LHCN-M2 (cell line): ENCODE measurements at places on chromosomes 2 and 18. TPM values are rescaled to one million over a fixed set of nuclear protein-coding genes. Genes with fewer than 3 reads are reported as not detected.

DNA sequence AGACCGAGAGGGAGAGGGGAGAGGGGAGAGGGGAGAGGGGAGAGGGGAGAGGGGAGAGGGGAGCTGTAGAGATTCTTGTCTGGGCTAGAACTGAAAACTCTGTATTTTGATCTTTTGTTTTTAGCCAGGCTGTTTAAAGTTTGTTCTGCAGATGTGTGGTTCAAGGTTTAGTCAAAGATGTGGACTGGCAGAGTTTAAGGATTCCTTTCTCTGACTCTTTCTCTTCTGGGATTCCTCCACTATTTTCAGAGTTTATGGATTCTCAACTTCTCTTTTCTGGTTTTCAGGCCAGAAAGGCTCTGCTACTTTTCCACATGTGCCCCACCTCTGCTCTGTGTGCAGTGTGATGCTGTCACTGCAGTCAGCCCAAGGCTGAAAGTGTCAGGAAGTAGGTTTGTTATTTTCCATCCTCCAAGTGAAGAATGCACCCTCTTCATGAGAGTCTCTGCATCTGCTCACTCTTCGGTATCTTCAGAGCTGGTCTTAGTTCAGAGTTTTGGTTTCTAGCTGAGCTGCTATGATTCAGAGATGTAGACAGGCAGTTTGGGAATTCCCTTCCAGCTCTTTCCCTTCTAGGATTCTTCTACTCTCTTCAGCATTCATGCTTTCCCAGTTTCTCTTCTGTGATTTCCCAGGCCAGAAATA is 130.9 kb upstream of the SMAD7 start:
- no peak for DNase-seq

DNA sequence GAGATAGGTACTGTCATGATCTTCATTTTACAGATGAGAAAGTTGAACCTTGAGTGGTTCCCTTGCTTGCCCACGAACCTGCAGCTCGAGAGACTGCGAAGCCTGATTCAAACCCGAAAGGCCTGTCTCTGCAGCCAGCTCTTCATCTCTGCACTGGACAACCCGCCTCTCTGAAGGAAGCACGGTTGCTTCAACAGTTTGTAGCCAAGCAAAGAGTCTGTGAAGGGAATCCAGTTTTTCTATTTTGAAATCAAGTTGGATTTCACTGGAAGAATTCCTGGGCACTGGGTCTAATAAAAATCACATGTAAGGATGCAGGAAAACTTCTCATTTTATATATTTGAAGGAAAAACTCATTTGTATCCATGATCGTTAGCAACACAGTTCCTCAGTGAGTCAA is 21.3 kb upstream of the ICOS start:
- DNase-seq, result no peak

GRCh38 chr2:21820271-21820670 is 696.5 kb downstream of the TDRD15 start:
- DNase-seq, result no peak

ANKRD30BL gene
- not detected in 2 replicates for total RNA-seq

GRCh38 chr2:75456111-75456510 is 104.6 kb downstream of the EVA1A start:
- no peak for DNase-seq

GRCh38 chr2:9236045-9236344 is 29.4 kb downstream of the ASAP2 start:
- DNase-seq, result no peak

- peak; percentile 35 for DNase-seq
Observed at GRCh38 chr18:24185805-24186204, 46.9 kb downstream of the CABYR start.

DNA sequence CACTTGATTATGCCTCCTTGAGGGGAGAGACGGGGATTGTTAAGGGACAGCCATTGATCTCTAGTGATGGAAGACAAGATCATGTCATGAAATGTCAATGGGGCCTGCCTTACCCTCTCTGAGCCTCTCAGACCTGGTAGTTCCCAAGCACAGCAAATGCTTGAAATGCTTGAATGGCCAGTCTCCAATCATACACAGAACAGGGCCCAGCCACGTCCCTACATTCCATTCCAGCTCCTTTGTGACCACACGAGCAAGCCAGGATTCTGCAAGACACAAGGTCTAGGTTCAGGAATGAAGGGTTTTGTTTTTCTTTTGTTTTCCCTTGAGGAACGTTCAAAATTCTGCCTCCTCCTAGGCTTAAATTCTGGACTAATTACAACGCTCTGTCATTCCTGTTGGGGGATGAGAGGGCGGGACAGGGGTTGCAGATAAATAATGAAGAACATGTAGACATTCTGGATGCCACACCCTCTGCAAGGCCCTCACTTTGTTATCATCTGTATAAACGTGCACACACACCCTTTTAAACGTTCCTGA is 98.1 kb upstream of the YPEL5 start:
- no peak for DNase-seq
